ENCODE measurements at places on chromosomes 7 and 10. TPM values are rescaled to one million over a fixed set of nuclear protein-coding genes. Genes with fewer than 3 reads are reported as not detected.

SPDYE3 gene
- total RNA-seq = not detected

MEOX2 gene
- not detected for total RNA-seq

ACBD7 gene
- 1.7 TPM for total RNA-seq

RHBDD2 gene
- 13.3 TPM for total RNA-seq

GIMAP8 gene
- 75.3 TPM for total RNA-seq

ITGB8 gene
- 5.5 TPM for total RNA-seq

ZNF467 gene
- total RNA-seq = 4.5 TPM

C10orf105 gene
- 0.07 TPM for total RNA-seq

CALML5 gene
- total RNA-seq = not detected

PLCE1 gene
- under 0.01 TPM for total RNA-seq

CLEC2L gene
- not detected for total RNA-seq

XPNPEP1 gene
- total RNA-seq = 177 TPM

SERPINE1 gene
- 1,853 TPM for total RNA-seq

CYP3A7 gene
- total RNA-seq = 0.07 TPM

AS3MT gene
- 1.8 TPM for total RNA-seq

MKI67 gene
- total RNA-seq = 63.0 TPM

PPP1R3C gene
- total RNA-seq = 1.6 TPM

NANOS1 gene
- 0.27 TPM for total RNA-seq

UCN3 gene
- not detected for total RNA-seq

ZNF22 gene
- total RNA-seq = 56.3 TPM

CYCS gene
- 102 TPM for total RNA-seq

HILPDA gene
- 12.2 TPM for total RNA-seq

AQP1 gene
- 4.9 TPM for total RNA-seq

DMBT1 gene
- total RNA-seq = not detected

PITX3 gene
- not detected for total RNA-seq

DNAJC2 gene
- 40.7 TPM for total RNA-seq

STEAP4 gene
- under 0.01 TPM for total RNA-seq

SFRP4 gene
- not detected for total RNA-seq

CPVL gene
- not detected for total RNA-seq

CRHR2 gene
- total RNA-seq = not detected

RTKN2 gene
- total RNA-seq = 0.80 TPM

RADIL gene
- total RNA-seq = 0.80 TPM

BTRC gene
- 16.4 TPM for total RNA-seq

LIPJ gene
- total RNA-seq = not detected

MSMB gene
- total RNA-seq = not detected

GSAP gene
- 1.7 TPM for total RNA-seq

CDCA7L gene
- total RNA-seq = 164 TPM

ZCWPW1 gene
- 0.53 TPM for total RNA-seq

APBB1IP gene
- total RNA-seq = not detected

DLX6 gene
- not detected for total RNA-seq

FAM200A gene
- total RNA-seq = 6.5 TPM

Measured in thoracic aorta endothelial cell (primary cell).